ENCODE measurements at places on chromosomes 6 and 20.

DNA sequence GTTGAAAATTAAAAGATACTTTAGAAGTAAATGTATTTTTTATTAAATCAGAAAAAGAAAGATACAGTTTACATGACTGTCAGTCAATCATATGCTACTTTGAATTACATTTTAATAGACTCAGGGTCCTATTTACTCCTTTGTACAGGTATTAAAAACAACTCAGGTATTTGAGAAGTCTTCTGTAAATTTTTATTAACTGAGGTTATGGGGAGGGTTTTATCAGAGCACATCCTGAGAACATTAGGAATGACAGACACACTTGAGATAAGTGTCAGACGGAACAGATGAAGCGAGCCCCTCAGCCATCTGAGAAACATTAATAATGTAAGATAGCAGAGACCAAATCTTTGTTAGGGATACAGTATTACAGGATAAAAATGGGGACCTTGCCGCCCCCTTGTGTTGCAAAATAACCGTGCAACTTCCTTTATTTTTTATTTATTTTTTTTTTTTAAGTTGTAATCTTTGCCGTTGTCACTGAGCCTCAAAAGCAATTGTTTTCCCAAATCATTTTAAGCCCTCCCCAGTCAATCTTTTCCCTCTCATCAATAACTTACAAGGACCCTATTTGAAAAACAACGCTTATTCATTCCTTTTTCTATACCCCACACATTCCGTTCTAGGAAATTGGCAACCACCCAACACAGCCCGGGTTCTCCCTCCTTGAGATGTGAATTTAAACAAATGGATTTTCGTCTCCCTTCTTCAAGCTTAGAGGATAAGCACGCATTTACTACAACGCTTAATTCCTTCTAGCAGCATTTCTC is 126.7 kb downstream of the BCAS1 start:
- DNase-seq, result no peak

DNA sequence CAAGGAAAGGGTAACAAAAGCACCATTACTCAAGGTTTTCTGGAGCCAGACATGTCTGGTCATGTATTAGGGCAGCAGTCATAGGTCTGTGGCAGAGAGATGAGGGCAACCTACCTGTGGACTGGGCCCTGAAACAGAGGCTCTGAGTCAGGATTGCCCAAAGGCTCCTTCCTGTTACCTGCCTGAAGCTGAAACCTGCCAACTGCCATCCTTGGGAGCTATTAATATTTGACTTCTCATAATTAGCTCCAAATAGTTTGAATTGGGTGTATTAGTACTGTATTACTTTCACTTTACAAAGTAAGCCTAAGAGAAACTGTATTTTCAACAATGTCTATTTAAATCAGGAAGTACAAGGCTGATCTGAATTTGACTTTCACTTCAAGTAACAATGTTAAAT is 72.0 kb upstream of the TBX18 start:
- DNase-seq, result no peak

DNA sequence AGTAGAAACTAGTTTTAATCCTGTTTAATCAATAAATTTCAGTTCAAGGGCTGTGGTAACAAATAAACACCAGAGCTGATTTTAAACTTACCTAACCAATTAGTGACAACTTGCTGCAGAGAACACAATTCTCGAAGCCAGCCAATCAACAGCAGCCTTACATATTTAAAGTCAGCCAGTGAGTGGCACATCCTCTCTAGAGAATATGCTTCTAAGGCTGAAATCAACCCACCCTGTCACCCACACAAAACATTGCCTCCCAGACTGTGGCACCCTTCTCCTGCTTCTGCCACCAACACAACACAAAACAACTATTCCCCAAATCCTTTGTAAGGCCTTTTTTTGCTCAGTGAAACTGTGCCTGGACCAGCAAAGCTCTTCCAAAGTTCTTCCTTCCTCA is 306.0 kb downstream of the EYA4 start:
- DNase-seq, result no peak

- DNase-seq, result peak; percentile 65
Measured at GRCh38 chr6:1596088-1596852, 13.4 kb upstream of the FOXC1 start.

DNA sequence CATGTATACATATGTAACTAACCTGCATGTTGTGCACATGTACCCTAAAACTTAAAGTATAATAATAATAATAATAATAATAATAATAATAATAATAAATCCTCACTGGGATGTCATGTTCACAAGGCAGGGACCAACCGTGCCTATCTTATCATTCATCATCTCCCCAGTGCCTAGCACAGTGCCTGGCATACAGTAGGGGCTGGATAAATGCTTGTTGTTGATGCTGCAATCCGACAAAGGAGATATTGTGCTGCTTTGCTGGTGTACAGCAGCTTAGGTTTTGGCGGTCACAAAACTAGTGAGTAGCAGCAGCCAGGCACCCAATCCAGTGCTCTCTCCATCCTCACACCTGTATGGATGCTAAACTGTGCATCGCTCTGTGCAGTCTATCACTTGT is 94.1 kb upstream of the ASF1A start:
- DNase-seq, result no peak

GRCh38 chr20:58544286-58544685 is 29.1 kb upstream of the APCDD1L start:
- no peak for DNase-seq

DNA sequence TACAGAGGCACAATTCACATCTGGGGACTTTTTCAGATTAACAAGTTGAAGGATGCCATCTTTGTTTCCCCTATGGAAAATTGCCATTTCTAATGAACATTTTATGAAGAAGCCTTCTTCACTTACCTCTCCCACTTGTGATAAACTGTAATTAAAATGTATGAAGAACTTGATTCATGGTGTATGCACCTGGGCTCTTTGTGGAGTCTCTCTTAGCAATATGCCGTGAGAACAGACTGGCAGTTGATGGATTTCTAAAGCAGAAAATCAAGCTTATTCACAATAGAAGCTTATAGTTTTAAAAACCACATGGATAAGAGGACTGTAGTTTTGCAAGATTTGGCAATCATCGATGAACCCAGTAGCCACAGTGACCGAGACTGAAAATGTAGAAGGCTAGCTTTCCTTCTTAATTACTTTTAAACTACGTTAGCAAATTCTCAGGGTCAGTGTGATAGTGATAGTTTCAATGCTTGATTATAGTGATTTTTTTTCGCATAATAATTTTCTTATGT is 270.6 kb downstream of the PRL start:
- no peak for DNase-seq

DNA sequence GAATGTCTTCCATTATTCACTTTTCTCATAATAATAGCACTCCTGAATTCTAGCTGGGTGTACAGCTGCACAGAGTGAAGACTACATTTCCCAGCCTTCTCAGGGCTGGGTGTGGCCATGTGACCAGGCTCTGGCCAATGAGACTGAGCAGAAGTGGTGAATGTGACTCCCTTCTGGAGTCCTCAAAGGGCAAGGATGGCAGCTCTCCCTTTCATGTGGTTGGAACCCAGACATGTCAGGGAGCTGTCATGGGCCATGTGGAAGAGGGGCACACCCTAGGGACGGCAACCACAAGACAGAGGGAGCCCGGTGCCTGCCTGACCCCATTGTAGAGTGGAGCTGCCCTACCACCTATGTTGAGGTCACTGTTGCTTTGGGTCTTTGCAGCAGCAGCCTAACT is 312.8 kb upstream of the SULF2 start:
- no peak for DNase-seq

DNA sequence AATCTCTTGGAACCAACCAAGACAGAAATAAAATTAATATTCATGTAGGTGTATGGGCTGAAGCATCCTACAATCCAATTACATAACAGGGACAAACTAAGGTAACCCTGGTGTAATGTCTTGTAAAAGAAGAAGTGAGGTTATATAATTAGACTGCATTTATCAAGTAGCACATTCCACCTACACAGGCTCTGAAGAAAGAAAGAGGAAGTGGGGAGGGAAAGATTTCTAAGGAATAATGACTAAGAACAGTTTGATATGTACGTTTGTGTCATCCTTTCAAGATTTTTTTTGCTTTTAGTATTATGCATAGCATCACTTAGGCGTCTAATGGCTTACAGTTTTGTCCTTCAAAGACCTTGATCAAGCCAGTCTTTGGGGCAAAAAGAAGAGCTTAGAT is 139.7 kb downstream of the PLCB1 start:
- no peak for DNase-seq

- DNase-seq, result no peak
Measured at GRCh38 chr6:129191235-129191634, 308.3 kb downstream of the LAMA2 start.

GRCh38 chr20:49590163-49591017 is 22.5 kb upstream of the PTGIS start:
- DNase-seq, result no peak

DNA sequence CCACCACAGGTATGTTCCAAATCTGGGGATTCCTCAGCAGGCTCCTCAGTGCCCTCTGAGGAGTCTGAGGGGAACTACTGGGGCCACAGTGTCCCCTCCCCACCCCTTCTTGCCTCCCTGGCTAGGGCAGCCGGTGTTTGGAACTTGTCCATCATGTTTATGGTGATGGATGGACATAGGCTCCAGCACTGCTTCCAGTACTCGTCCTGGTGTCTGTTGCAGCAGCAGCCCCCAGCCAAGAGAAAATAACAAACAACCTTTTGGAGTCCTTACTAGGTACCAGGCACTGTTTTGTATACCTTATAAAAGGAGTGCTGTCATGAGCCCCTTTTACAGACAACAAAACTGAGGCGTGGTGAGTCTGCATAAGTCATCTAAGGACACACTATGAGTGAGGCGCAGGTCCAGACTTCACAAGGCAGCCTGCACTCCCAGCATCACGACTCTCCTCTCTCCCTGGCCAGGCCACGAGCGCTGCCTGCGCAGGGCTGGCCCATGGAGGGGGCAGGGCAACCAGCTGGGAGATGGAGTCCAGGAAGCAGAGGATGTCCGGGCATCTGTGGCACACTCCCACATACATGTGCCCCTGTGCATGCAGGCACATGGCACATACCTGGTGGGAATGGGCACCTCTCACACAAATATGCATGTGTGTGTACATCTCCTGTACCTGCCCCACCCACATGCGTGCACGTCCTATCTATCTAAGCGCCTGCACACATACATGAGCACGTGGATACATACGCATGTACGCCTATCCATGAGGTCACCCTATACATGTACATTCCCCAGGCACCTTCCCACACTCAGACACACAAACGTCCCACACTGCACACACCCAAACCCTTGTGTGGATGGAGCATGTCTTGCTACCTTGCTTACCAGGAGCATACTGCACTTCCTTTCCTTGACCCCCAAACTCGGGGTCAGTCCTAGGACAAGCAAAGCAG is 152.7 kb downstream of the VEGFA start:
- no peak for DNase-seq

DNA sequence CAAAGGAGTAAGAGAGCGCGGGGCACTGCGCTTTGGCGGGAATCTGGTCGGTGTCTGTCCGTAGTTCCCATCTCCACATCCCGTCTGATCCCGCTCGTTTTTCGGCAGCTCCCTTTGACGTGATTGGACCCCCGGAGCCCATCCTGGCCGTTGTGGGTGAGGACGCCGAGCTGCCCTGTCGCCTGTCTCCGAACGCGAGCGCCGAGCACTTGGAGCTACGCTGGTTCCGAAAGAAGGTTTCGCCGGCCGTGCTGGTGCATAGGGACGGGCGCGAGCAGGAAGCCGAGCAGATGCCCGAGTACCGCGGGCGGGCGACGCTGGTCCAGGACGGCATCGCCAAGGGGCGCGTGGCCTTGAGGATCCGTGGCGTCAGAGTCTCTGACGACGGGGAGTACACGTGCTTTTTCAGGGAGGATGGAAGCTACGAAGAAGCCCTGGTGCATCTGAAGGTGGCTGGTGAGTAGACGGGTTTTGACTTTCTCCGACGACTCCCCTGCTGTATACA is 1.4 kb downstream of the BTN1A1 start:
- DNase-seq, result no peak

Measured in progenitor cell of endocrine pancreas (in vitro differentiated cells).